Fibroblast of the conjunctiva (primary cell): ENCODE measurements at places on chromosomes 1 and 21.

DNA sequence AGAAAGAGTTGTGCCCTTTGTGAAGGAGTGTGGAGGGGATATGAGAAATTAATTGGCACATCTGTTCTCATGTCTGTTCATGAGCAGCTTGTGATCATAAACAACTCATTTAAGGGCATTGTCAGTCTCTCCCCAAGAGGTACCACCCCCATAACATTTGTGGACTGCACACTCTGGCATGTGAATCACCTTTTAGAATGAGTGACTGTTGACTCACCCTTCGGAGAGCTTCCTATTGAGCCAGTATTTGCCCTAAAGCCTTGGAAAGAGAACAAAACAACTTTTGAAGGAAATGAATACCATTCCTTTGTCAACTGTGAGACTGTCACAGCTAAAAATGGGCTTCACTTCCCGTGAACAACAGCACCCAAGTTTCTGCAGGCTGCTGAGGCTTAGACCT, 27.5 kb upstream of the MYSM1 start:
- DNase-seq = peak; percentile 30

- DNase-seq = no peak
Observed at GRCh38 chr21:42118901-42119300, 47.8 kb downstream of the UMODL1 start.

- DNase-seq = no peak
Observed at GRCh38 chr1:229984310-229984991, 82.6 kb upstream of the GALNT2 start.

- DNase-seq = no peak
Observed at GRCh38 chr1:56758135-56758534, 61.1 kb downstream of the FYB2 start.

- no peak for DNase-seq
Observed at GRCh38 chr1:28343405-28343804, 14.6 kb downstream of the MED18 start.

DNA sequence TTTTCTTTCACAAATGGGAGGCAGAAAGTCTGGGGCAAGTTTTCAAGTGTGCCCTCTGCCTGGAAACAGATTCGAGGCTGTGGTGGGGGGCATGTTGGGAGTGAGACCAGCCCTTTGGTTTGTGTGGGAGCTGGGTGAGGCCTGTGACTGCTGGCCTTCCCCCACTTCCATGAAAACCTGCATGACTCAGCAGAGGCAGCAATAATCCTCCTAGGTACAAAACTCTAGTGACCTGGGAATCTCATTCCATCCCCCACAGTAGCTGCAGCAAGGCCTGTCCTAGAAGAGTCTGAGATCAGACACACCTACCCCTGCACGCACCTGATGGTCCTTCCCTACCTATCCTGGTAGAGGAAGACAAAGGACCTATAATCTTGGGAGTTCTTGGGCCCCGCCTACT, 42.1 kb upstream of the KIAA0040 start:
- no peak for DNase-seq
